ENCODE measurements at places on chromosomes 16 and 17.

- DNase-seq = peak; percentile 72
Measured at GRCh38 chr17:58112970-58113631, 29.9 kb downstream of the DYNLL2 start.

DNA sequence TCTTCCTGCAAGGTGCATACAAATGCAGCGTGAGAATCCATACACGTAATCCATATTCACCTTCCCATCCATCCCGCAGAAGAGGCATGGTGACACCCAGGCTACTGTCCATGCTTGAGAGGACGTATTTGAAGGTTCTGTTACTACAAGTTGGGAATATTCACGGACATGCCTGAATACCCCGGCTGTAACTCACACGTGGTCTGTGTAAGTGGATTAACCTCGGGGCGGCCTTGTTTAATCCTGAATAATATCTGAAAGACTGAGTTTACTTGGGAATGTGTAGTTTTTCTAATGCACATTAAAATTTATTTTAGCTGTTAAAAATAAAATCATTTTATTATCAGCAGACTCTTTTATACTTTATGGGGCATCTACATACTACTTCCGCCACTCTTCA, 13.1 kb downstream of the CPSF4L start:
- no peak for DNase-seq

- no peak for DNase-seq
Measured at GRCh38 chr16:17409894-17410293, 60.9 kb downstream of the XYLT1 start.

DNA sequence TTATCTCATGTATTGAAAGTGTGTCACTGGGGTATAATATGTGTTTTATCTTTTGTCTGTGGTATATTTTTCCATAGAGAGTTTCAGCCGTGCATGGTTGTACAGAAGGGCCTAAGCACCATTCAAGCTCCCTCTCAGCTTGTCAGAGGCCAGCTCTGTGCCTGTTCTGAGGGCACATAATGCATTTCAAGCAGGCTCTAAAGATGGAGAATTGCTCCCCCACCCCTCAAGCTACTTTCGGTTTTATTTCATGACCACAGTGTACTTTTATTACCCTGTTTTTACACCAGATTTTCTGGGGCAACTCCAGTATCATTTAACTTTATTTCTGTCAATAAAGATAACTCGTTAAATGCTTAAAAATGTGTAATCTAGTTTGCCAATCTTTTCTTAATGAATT, 131.7 kb downstream of the SHISA6 start:
- DNase-seq = no peak

GRCh38 chr17:80989586-80989913, 2.1 kb upstream of the CHMP6 start:
- DNase-seq = no peak

- DNase-seq = no peak
Measured at GRCh38 chr17:71004413-71004812, 835.1 kb downstream of the KCNJ2 start.

DNA sequence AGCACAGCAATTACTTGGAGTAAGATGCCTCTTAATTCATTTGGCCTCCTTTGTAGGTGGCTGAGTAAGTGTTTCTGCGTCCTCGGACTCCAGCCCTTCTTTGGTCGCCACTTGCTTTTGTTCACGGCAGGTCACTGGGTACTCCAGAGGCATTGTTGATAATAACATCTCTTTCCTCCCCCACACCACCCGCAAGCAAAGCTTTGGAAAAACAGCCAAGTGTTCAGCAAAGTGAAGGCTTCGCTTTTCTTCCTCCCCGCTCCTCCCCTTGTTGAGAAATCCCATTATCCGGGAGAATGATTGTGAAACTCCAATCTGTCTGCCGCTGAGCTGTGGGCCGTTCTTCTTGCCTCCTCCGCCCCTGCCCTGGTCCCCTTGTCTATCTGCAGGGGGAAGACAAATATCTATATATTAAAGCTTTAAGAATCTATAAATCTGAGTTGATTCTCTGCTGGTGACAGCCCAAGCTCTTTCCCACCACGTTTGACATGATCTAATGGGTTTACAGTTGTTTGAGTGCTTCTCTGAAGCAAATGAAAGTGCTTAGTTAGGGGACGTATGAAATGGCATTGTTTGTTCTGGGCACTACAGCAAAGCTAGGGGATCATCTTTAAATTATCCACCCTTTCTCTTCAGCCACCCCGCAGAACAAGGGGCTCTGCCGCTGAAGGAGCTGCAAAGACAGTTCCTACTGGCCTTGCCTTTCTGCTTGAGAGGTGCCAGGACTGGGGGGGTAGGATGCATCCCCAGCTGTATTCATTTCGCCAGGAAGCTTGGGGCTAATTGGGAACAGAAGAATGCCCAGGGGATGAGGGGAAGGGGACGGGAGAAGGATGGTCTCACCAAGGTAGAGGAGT, 167.1 kb downstream of the CCDC182 start:
- no peak for DNase-seq

DNA sequence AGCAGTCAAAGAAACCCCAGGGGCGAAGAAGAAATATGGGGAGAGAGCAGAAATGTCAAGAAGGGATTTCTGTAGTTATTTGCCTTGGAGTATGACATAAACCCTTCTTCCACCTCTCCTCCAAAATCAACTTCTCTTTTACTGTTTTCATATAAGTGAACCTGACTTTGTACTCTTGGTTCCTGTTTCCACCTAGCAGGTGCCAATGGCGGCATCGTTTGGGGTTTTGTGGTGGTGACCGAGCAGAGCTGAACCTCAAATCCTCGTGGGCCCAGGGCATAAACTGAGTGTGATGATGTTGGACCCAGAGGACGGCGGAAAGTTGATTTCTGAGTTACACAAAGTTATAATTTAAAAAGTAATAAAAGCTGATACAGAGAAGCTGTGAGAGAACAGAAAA, 39.6 kb upstream of the PSMD7 start:
- DNase-seq = peak; percentile 13

DNA sequence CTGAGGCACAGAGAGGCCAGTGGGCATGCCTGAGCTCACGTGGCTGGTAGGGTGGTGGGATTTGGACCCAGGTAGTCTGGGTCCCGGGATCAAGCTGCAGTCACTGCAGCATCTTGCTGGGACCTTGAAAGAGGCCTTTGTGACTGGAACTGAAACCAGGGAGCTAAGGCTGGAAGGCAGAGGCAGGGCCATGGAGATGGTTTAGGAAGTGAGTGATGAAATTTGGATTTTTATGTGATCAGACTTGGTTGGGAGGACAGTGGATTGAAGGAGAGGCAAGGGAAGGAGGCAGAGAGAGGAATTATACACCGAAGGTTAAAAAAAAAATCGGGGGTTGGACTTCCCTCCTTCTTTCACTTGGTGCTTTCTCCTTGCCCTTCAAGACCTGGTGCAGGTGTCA, 255.4 kb upstream of the CACNG5 start:
- DNase-seq = no peak

GRCh38 chr17:40936437-40936971, 942 bp downstream of the KRT23 start:
- DNase-seq = no peak

DNA sequence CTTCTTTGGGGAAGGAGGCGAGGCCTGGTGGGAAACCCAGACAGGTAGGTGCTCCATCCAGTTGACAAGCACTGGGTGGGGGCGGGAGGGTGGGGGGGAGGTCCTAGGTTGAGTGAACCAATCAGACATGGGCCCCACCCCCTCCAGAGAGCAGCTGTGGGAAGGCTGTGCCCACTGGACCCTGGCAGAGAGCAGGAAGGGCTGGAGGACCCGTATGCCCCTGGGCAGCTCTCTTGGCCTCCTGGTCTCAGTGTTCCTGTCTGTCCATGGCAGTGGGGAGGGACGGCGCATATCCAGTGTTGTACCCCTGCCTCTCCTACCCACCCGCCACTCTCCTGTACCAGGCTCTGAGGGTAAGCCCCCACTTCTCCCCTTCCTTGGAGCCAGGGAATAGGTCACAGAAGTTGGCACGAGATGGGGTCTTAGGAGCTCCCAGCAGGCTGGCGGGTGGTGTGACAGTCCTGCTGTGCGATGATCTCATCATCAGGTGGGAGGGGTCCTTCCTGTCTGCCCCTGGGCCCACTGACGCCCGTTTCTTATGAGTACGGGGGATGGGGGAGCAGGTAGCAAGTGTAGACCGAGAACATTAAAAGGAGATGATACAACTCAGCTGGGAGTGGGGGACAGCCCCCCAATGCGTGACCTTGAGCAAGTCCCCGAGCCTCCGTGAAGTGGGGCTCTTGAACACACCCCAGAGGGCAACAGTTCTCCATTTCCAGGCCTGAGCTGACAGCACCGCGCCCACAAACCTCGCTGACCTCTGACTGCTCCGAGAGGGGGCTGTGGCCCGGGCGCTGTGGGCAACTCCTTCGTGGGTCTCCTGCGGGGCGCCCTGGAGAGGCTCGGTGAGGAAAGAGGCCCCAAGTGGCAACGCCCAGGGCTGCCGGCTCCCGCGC, 1.2 kb upstream of the ZFPM1 start:
- DNase-seq = no peak

DNA sequence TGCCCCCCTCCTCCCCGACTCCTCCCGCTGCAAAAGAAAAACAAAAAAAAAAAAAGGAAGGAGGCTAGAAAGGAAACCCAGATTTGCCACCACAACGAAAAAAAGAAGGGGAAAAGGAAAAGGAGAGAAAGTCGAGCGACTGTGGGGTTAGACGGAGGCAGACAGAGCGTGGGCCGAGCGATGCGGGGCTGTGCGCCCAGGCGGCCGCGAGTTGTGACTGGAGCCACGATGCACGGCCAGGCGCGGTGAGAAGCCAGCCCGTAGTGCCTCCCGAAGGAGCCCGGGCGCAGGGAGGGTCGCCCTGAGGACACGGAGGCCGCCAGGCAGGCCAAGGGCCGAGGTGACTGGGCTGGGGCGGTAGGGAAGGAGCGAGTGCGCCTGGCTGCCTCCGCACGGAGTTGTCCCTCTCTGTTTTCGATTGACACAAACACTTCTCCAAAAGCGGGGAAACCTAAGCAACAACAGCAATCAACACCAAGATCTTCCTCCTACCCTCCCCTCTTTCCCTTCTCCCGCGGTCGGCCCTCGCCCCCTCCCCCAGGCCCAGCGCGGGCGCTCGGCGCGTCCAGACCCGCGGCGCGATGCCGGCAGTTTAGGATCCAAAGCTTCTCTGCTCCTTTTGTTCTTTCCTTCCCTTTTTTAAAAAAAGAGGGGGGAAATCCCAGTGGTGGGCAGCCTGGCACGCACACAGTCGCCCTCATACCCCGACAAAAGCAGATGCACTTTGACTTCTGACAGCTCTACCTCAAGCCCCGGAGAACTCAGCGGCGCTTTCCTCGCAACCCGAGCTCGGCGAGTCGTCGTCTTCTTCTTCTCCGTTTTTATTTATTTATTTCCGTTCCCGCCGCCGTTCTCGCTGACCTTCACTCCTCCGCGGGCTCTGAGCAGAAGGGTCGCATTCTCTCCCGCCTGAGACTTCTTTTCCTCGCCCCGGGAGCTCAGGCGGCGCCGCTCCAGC, at the start of gene LHX1:
TSS of gene LHX1 (plus strand) at position 475 of the 958 bp plus-strand sequence. CDS start 723 bp downstream, outside the sequence.
- no peak for DNase-seq

GRCh38 chr17:20992987-20993862, 49.6 kb downstream of the USP22 start:
- DNase-seq = peak; percentile 92

GRCh38 chr16:85436636-85437165, 176.4 kb upstream of the GSE1 start:
- DNase-seq = no peak

GRCh38 chr17:81086789-81087551, 52.0 kb downstream of the BAIAP2 start:
- no peak for DNase-seq

DNA sequence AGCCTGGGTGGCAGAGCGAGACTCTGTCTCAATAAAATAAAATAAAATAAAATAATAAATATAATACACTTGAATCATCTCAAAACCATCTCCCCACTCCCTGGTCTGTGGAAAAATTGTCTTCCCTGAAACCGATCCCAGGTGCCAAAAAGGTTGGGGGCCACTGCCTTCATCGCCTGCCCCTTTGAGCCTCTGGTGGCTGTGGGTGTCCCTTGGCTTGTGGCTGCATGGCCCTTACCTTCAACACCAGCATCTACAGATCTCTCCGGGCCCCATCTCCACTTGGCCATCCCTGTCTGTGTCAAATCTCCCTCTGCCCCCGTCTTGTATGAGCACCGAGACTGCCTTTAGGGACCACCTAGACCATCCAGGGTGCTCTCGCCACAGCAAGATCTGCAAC, 177.3 kb downstream of the SEC14L1 start:
- DNase-seq = no peak

- no peak for DNase-seq
Measured at GRCh38 chr16:55116165-55116920, 185.7 kb downstream of the IRX5 start.

DNA sequence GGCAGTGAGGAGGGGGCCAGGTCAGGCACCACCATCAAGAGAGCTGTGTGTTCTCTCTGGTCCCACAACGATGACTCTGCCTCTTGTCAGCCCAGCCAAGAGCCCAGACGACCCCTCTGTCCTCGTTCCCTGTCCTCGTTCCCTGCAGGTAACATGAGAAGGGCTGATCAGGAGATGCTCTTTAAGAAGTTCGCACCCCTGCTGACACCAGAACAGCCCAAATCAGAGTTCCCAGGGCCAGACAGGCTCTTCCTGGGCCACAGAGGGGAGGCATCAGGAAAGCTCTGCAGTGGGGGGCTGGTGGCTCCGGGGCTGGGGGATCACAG, 13.5 kb upstream of the DNAI2 start:
- no peak for DNase-seq

DNA sequence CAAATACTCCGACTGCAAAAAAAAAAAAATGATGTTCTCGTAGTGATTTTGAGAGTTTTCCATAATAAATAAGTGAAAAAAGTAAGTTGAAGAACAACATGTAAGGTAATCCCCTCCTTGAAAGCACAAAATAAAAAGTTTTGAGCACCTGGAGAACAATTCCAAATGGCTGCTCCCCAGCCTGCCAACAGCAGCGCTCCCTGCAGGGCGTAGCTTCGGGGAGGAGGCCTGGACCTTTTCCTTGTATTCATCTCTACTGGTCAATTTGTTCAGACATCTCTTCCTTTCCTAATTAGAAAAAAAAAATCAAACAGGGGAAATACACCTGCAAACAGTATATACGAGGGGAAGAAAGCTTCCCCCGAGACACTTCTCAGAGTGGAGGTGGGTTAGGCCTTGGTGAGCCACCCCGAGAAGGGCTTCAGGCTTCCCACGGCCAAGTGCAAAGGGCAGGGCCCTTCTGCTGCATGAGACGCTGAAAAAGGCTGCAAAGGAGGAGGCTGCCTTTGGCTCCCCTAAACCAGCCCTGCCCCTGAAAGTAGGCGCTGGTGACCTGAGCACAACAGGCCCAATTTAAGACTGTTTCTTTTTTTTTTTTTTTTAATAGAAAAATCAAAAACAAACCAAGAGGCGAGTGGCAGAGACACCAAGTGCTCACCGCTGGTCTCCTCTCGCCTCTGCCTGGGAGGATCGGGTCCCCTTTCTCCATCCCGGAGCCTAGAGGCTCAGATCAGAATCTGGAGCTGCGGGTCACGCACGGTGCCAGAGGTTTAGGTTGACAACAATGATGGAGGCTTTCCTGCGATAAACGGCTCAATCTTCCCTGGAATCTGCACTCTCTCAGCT, 193.1 kb upstream of the FOXF1 start:
- DNase-seq = no peak

All from germinal center (tissue), 1 donor.